Left lobe of liver (tissue), 2 donors: ENCODE measurements at places on chromosomes 11 and 22.

DNA sequence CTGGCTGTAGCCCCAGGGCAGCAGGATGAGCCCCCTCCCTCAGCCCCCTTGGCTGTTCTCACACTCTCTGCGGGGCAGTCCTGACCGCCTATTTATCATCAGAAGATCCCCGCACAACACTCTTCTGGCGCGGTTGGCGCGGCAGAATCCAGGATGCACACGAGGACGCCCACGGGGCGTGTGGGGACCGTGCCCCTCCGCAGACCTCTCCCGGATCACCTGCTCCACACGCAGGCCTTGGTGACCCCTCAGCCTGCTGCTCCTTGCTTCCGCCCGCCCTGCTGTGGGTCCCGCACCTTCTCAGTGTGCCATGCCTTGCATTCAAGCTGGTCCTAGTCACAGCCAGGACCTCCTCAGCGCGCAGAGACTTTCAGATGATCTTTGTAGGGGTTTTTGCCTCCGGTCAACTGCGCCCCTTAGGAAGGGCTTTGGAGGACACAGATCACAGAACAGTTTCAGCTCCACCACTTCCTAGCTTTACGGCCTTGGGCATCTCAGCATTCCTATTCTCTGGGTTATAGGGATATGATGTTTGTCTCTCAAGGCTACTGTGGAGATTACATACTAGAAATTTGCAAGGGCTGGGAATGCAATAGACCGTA lies 841 bp upstream of the TUB start:
- DNase-seq, result no peak

DNA sequence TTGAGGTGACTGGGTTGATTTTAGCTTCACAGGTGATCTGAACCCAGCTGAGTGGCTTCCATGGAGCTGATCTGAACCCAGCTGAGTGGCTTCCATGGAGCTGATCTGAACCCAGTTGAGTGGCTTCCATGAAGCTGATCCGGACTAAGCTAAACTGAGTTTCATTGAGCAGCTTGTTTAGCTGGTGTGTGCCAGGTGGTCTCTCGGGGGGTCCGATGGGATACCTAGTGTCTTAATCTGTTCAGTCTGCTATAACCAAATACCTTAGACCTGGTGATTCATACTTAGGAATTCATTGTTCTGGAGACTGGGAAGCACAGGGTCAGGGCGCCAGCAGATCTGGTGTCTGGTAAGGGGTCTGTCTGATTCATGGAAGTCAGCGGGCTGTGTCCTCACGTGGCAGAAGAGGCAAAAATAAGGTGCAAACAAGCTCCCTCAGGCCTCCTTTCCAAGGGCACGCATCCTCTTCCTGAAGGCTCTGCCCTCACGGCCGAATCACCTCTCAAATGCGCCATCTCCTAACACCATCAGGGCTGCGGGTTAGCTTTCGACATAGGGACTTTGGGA lies 52.5 kb upstream of the KCNQ1OT1 start:
- no peak for DNase-seq

- DNase-seq, result peak; percentile 74
Measured at GRCh38 chr11:3866206-3866605, 10.7 kb downstream of the STIM1 start.

DNA sequence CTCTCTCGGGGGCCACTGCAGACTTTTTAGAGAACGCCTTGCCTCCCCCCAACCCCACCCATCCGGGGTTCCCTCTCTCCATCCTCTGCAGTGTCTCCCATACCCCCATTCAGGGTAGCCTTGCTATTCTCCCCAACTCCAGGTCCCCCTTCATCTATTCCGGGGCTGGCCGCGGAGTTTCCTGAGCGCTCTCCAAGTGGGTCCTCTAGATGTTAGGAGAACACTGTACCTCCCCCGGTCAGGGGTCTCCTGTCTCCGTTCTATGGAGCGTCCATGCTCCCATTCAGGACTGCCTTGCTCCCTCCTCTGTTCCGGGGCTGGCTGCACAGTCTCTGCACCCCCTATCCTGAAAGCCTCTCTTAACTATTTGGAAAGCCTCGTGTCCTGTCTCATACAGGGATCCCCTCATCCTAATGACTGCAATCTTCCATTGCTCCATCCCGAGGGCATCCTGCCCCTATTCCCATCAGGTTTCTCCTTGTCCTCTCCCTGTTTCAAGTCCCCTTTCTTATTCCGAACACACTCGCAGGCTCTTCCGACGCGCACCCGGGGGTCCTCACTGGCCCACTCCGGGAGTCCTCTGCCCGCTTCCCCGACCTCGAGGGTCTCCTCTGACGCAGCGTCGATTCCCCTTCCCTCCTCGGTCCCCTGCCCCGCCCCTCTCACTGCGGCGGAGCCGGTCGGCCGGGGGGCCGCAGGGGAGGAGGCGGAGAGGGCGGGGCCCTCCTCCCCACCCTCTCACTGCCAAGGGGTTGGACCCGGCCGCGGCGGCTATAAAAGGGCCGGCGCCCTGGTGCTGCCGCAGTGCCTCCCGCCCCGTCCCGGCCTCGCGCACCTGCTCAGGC lies at the start of gene NEFH:
Gene NEFH, plus strand, starts transcription at position 802 of the 845 bp plus-strand sequence. CDS start 45 bp downstream, outside the sequence.
- no peak for DNase-seq

DNA sequence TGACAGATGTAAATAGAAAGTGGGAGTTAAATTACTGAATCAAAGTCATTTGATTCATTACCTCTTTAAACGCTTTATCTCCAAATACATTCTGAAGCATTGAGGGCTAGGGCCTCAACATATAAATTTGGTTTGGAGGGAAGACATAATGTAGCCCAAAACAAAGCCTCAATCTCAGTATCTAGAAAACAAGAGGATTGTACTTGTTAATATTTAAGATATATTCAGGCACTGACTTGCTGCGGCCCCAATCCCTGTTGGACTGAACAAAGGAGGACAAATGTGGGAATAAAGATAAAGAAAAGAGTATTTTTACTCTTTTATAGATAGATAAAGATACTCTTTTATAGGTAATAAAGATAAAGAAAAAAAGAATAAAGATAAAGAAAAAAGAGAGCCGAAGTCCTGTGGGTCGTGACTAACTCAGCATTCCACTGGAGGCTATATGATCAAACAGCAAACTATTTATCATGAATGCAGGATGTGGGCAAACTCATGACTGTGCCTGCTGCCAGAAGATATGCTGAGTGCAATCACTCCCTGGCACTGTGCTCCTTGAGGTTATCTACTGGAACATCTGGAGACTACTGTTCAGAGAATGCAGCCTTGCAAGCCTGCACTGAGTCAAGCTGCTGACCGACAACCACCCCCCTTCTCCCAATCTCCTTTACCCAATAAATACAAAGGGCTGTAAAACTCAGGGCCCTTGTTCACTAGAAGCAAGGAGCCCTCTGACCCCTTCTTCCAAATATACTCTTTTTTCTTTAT lies 6.9 kb downstream of the OR10V1 start:
- no peak for DNase-seq

- DNase-seq, result no peak
Measured at GRCh38 chr11:48056325-48057183, 76.2 kb downstream of the PTPRJ start.

DNA sequence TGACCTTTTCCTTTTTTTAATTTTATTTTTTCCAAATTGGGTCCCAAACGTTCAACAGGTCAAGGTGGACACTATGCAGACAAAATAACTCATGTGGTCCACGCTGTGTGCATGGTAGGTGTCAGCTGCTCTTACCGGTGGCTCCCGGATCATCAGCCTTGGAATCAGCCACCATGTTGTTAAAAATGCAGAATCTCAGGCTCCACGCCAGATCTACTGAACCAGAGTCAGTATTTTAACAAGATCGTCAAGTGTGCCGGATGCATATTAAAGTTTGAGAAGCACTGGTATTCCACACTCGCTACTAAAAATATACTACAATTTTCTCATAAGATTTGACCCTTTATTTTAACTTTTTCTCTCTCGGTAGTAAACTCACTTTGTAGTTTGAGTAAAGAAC lies 553 bp upstream of the LDLRAD3 start:
- DNase-seq, result no peak

- DNase-seq, result no peak
Measured at GRCh38 chr11:35177370-35177769, 38.4 kb downstream of the CD44 start.

- DNase-seq, result peak; percentile 62
Measured at GRCh38 chr11:76800466-76801200, 17.5 kb downstream of the TSKU start.

- no peak for DNase-seq
Measured at GRCh38 chr11:132158696-132159095, 788.3 kb downstream of the NTM start.

- DNase-seq, result no peak
Measured at GRCh38 chr22:20064140-20064480, 15.9 kb upstream of the DGCR8 start.

GRCh38 chr11:70007796-70008195 lies 70.3 kb upstream of the ANO1 start:
- DNase-seq, result no peak

- DNase-seq, result no peak
Measured at GRCh38 chr11:82636615-82637014, 97.0 kb downstream of the FAM181B start.

DNA sequence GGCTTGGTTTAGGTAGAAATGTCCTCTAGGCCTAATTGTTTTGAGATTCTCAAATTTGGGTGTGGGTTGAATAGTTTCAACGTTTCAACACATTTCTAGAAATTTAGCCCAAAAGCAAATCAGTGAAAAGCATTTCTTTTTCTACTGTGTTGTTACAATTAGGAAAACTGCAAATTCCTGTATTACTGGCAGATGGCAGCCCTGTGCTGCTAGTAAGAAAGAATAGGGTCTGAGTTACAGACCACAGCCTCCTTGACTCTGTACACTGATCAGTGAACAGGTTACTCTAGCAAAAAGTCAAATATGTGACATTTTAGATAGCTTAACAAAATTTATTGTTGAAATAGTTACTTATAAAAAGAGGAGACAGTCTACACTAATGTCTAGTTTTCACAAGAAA lies 703.0 kb downstream of the JRKL start:
- no peak for DNase-seq

DNA sequence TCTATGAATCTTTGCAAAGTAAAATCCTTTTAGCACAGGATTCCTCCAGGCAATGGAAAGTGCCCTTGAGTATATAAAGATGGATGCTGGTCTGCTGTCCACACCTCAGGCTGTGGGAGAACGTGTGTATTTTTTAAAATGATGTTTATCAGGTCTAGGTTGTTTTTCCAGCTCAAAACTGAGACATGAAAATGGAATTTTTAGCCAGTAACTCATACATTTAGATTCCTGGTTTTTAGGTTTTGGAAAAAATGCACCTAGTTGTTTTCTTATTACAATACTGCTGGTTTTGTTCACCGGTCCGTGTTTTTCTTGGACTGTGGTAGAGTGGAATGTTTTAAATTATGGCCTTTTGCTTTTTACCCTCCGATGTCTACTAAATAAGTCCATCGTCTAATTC lies 554.7 kb downstream of the SOX6 start:
- DNase-seq, result no peak

GRCh38 chr22:26226538-26227297 lies 57.5 kb downstream of the SEZ6L start:
- no peak for DNase-seq

GRCh38 chr11:64294774-64295173 lies 3.7 kb downstream of the KCNK4 start:
- no peak for DNase-seq

DNA sequence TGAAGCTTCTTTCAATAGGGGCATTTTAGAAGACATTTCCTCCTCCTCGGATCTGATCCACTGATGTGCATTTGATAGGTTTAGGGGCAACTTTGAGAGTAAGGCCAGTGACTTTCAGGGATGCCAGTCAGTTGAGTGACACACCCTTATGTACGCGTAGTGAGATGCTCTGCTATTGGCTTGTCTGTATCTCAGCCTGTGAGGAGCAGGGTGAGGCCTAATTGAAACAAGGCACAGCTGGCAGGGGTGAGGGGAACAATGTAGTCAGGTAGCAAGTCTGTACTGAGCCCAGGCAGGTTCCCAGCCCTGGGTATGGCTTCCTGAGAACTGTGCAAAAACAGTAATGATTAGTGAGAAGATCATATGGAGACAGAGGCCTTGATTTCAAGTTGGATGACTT lies 61.5 kb downstream of the STIM1 start:
- no peak for DNase-seq

GRCh38 chr11:128902515-128903066 lies 11.4 kb downstream of the KCNJ5 start:
- DNase-seq, result no peak

GRCh38 chr11:43234881-43235280 lies 76.9 kb upstream of the API5 start:
- DNase-seq, result no peak

GRCh38 chr22:32743046-32743445 lies 58.5 kb upstream of the TIMP3 start:
- DNase-seq, result no peak

- no peak for DNase-seq
Measured at GRCh38 chr11:46836870-46837269, 9.2 kb downstream of the CKAP5 start.

DNA sequence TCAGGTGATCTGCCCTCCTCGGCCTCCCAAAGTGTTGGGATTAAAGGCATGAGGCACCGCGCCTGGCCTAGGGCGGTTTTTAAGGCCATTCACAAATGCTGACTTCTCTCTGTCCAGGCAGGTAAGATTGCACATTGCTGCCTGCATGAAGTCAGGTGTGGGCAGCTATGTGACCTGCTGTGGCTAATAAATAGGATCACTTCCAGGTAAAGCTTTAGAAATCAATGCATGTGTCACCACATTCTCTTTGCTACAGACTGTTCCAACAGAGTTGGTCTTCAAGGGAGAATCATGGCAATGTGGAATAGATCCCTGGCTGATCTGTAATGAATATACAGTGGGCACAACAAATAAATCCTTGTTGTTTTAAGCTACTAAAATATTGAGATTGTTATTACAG lies 260.3 kb upstream of the PITPNB start:
- no peak for DNase-seq

DNA sequence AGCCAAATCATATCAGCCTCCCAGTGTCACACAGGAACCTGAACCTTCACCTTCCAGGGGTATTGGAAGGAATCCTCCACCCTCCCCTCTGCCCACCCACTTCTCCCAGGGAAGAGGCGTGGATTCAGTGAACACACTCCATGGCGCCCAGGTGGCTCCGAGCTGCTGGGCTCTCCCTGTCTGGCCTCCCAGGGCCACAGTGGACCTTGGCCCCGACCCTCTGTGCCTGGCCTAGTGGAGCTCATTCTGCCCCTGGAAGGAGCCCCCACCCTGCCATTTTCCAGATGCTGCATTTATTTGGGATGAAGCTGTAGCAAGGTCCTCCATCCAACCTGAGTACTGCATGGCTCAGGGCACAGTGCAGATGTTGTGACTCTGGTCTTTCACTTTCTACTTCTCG lies 1340.1 kb downstream of the TBC1D22A start:
- DNase-seq, result peak; percentile 34

GRCh38 chr22:44745853-44746789 lies 6.3 kb upstream of the ARHGAP8 start:
- DNase-seq, result no peak
